ENCODE measurements at places on chromosomes 4 and X.

GRCh38 chr4:88585917-88586316, 6.4 kb upstream of the HERC3 start:
- no peak for DNase-seq

- DNase-seq: no peak
Measured at GRCh38 chr4:78481180-78481579, 70.4 kb upstream of the ANXA3 start.

- DNase-seq: no peak
Measured at GRCh38 chrX:4263030-4263803, 549.8 kb upstream of the PRKX start.

- no peak for DNase-seq
Measured at GRCh38 chr4:94534401-94535312, 82.9 kb downstream of the PDLIM5 start.

- no peak for DNase-seq
Measured at GRCh38 chrX:12681047-12681446, 110.2 kb upstream of the PRPS2 start.
